GM13976 (cell line): ENCODE measurements at places on chromosomes 4 and X.
A peak's percentile ranks its signal among the peaks of the same experiment; 100 is the strongest.

- no peak for DNase-seq
These were observed 443.9 kb downstream of the KLHL4 start for GRCh38 chrX:87961471-87961870.

- DNase-seq, result peak; percentile 17
These were observed 153.2 kb upstream of the RPL34 start for GRCh38 chr4:108466936-108467902.

- no peak for DNase-seq
These were observed 340.2 kb upstream of the DKK2 start for GRCh38 chr4:107376293-107376692.

- no peak for DNase-seq
These were observed 153.5 kb downstream of the SH3BGRL start for GRCh38 chrX:81355436-81355835.

DNA sequence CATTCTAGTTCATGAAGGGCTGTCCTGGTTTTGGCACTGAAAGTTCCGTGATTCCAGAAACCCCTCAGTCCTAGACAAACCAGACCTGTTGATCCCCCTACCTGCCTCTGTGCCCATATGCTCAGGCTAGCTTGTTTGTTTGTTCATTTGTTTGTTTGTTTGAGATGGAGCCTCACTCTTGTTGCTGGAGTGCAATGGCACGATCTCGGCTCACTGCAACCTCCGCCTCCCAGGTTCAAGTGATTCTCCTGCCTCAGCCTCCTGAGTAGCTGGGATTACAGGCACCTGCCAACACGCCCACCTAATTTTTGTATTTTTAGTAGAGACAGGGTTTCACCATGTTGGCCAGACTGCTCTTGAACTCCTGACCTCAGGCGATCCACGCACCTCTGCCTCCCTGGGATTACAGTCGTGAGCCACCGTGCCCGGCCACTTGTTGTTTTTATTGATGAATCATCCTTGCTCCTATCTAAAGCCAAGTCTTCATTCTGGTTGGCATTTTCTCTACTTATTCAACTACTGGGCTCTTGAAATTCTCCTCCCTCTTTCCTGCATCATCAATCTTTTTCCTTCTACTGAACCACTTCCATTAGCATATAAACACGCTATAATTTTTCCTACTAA is 86.3 kb upstream of the BMP2K start:
- DNase-seq, result no peak

DNA sequence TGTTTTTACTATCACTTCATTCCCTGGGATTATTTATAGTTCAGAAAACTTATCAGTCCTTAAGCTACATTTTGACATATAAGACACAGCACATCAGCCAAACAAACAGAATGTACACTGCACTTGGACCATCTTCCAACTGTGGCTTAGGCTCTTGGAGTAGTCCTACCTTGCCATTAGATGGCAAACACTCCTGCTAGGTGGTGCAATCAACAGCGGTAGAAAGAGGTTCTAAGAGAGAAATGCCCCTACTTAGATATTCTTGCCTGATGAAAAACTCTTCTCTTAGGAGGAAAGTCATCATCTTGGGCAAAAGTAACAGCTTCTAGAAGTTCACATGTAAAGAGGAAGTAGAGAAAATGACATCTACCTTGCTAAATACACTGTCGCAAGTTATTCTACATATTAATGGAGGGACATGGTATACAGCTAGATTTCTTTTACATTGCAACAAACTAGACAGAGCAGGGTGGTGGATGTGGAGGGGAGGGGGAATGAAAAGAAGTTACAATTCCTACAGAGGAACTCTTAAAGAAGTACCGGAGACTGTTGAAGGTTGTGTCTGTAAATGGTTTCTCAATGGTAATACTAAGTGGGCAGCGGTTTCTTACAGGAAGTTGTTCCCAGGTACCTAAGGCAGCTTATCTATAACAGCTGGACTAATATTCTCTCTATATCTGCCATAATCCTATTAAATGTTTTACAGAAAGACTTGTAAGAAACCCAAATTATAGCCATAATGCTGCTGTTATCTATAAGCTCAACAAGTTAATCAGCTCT is 8.1 kb upstream of the STPG2 start:
- no peak for DNase-seq

GRCh38 chrX:45806410-45807121 is 605.9 kb upstream of the DIPK2B start:
- DNase-seq, result peak; percentile 25

GRCh38 chr4:153151535-153152455 is 52.4 kb upstream of the TRIM2 start:
- DNase-seq, result peak; percentile 66

GRCh38 chrX:47877327-47877726 is 40.6 kb downstream of the ZNF81 start:
- DNase-seq, result no peak

GRCh38 chr4:117783716-117784115 is 250.6 kb upstream of the NDST3 start:
- no peak for DNase-seq

GRCh38 chr4:112898357-112899141 is 150.9 kb upstream of the ANK2 start:
- no peak for DNase-seq

DNA sequence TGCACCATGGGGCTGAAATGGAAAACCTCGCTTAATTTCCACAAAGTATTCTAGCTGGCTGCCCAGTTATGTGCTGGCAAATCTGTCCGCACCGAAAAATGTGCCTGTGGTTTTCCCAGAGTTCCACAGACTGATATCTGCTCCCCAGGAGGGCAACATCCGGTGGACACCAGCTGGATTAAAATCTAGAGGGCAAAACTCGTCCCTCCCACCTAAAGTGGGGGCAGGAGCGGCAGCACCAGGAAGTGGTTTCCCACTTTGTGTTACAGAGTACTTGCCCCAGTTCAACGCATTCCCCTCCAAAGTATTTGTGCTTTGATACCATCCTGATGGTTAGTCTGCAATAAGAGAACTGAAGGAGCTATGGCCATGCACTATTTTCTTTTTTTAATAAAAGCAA is 187.6 kb downstream of the TSPAN5 start:
- DNase-seq, result no peak

DNA sequence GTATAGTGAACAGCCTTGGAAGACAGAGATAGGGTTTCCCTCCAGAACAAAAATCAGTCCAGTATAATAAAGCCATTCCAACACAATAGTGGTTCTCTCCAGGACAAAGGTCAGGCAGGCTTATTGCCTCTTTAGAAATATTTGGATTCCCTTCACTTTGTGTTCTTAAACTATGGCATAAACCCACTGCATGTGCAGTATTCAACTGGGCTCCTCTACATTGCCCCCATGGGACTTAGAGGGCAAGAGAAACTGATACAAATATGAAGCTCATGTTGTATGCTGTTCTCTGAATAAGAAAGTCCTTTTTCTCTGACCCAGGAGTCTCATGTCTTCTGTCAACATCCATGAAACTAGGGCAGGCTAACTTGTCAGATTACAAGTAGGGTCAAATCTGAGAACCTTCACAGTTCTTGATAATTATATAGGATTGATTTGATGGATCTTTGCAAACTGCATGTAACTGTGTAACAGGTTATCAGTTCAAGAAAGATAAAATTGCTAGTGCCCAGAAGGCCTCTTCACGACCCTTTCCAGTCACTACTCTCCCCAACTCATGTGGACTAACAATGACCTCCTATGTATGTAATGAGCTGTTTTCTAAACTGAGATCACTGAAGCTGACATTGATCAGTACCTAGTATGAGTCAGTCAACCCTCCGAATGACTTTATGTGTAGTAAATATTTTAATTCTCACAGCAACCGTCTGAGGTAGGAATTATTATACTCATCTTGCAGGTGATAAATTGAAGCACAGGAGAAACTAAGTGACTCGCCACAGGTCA is 31.9 kb upstream of the FAM9C start:
- DNase-seq, result no peak

GRCh38 chrX:150197388-150197787 is 165.7 kb upstream of the MAMLD1 start:
- no peak for DNase-seq

DNA sequence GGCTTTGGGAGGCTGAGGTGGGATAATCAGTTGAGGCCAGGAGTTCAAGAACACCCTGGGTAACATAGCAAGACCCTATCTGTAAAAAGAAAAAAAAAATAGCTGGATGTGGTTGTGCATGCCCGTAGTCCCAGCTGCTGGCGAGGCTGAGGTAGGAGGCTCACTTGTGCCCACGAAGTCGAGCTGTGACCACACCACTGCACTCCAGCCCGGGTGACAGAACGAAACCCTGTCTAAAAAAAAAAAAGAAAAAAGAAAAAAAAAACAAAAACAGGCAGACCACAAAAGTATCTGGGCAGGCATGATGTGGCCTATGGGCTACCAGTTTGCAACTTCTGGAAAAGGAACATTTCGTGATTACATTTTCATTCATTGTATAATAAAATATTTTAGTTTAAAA is 38.1 kb upstream of the RASGEF1B start:
- no peak for DNase-seq
